ENCODE measurements at places on chromosomes 11 and 22.
A peak's percentile ranks its signal among the peaks of the same experiment; 100 is the strongest.

DNA sequence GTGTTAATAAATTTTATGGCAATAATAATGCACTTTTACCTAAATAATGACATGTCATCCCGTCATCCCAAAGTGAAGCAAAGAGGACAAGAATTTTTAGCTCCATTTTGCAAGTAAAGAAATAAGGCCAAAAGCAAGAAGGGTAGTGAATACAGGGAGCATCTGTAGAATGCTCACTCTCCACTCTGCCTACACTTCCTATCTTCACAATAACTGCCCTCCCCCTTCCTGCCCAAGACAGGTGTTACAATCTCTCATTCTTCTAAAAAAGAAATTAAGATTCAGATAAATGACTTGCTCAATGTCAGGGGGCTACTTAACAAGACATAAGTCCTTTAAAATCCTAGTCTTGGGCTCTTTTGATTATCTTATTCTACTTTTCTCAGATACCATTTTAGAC is 8.9 kb downstream of the RDX start:
- DNase-seq = no peak

DNA sequence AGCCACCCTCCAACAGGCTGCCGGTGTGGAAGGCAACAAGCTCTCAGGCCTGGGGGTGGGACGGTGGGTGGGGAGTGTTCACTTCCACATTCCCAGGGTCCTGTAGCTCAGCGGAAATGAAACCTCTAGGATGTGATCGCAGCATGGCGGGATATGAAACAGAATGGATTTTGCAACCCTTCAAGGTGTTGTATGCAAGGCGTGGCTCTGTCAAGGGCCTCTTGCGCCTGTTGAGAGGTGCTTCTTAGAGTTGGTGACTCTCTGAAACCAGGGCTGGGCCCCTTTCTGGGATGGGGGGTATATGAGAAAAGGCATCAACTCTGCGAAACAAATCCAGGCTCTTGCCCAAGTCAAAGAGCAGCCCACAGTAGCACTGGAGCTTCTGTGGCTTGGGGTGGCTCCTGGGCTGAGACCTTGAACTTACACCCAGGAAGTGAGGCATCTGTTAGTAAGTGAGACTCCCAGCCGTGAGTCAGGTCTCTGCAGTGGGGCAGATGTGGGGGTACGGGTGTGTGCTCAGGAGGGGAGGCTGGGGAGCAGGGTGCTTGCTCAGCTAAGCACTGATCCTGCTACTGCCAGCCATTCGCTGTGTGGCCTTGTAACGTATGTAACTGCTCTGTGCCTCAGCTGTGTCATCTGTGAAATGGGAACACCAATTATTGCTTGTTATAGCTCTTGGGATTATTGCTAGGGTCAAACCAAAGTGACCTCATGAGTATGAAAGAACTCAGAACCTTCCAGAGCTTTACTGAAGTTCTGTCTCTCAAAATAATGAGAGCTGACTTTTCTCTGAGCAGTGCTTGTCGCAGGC is 28.3 kb downstream of the NECTIN1 start:
- no peak for DNase-seq

DNA sequence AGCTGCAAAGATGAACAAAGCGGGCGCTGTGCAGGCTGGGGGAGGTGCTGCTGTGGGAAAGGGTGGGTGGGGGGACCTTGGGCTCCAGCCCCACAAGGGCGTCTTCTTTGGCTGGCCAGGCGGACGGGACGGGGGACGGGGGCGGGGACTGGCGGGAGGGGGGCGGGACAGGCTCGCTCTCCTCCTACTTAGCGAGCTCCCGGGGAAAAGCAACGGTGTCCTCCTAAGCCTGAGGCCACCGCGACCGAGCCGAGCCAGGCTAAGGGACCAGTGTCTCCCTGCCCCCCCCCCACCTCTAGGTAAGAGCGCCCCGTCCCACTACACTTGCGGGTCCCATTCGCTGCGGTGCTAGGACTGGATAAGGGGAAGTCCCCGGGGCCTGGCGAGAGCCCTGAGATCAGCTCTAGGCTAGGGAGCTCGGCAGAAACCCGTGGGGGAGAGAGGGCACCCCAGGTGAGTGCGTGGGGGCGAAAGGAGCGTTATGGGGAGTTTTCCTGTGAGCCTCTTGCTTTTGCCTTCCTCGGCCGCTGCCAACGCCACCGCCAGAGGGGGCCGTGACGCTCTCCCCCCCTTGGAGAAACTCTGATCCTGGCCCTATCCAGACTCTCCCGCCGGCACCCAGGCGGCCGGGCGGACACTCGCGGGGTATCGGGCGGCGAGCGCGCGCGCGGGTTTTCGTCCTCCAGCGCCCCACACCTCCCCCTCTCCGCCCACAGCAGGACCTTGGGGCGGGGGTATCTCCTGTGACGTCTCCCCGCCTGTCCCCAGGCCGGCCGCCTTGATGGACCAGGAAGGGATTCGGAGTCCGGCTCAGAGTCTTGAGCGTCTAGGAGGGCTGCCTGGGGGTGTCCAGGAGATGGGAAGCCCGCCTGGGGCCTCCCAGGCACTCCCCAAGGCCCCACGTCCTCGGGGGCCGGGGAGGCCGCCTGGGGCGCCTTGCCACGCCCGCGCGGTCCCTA is at the start of gene PHLDB1:
TSS of gene PHLDB1 (plus strand) at position 215 of the 959 bp plus-strand sequence. CDS start 6,222 bp downstream, outside the sequence.
- peak; percentile 80 for DNase-seq

GRCh38 chr11:12528487-12528886 is 145.7 kb upstream of the TEAD1 start:
- DNase-seq = no peak

- peak; percentile 13 for DNase-seq
Observed at GRCh38 chr11:1953489-1954266, 6.5 kb downstream of the MRPL23 start.

DNA sequence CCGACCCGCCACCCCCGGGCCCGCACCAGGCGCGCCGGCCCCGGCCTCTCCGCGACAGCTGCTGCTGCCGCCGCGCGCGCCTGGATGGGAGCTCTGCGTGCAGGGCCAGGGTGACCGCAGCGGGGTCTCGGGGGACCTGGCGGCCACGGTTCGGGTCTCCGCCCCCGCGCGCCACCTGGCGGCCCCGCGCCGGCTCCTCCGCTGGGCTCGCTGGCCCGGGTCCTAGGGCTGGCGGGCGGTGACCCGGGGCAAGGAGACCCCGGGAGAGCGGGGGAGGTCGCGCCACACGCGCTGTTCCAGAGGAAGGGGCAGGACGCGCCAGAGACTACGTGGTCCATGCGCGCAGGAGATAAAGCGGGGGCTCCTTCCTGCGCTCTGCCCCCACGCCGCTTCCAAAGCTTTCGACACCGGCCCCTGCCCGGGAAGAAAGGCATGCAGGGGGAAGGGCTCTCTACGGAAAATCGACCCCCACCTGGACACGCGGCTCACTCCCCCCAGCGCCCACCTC is 562 bp downstream of the SHANK2 start:
- no peak for DNase-seq

- no peak for DNase-seq
Observed at GRCh38 chr11:115244758-115245157, 259.5 kb downstream of the CADM1 start.

DNA sequence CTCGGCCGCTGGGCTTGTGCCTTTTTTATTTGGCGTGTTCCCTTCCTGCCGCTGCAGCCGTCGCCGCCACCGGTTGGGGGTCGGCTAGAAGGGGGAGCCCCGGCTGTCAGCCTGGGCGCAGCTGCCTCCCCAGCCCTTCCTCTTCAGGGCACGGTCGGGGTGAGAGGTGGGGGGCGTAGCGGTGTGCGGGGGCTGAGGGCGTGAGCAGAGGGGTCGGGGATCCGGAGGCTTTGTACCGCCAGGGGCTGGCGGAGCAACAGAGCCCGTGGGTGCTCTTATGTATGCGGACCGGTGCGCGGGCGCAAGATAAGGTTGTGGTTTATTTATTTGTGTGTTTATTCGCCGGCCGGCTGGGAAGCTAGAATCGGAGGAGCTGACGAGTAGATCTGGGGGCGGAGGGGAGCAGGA is 477 bp downstream of the ZBTB16 start:
- no peak for DNase-seq

DNA sequence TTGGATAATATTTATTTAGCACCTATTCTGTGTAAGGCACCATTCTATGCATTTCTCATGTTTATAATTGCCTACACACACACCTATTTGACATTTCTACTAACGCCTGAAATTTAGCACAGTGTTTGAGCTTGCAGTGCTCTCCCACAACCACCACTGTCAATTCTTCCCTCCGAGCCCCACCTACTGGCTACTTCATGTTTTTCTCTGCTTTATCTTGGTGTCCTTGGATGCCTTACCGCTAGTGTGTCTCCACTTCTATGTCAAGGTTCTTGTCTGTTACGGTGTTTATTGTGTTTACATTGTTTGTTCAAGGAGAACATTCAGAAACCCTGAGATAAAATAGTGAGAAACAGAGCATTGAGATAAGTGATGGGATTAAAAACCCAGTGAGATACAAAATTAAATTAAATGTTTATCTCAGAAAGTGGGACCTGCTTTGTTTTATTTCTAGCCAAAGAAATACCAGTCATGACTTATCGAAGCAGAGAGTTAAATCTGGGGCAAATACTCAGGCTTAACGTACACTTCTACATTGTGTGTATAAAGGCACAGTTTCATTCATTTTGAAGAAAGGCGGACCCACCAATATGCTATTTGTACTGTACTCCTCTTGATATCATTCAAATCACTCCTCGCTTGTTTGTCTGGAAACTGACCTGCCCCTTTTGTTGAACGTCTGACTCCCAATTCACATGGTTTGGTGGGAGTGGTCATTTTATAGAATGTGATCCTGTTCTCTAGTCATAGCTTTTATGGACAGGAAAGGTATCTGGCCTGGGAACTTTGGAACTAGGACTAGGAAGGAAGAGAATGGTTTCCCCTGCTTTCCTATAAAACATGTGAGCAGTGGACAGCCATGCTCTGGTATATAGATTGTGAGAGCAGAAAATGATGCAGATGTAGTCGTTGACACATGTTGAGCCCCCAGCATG is 39.2 kb upstream of the SLC36A4 start:
- no peak for DNase-seq

DNA sequence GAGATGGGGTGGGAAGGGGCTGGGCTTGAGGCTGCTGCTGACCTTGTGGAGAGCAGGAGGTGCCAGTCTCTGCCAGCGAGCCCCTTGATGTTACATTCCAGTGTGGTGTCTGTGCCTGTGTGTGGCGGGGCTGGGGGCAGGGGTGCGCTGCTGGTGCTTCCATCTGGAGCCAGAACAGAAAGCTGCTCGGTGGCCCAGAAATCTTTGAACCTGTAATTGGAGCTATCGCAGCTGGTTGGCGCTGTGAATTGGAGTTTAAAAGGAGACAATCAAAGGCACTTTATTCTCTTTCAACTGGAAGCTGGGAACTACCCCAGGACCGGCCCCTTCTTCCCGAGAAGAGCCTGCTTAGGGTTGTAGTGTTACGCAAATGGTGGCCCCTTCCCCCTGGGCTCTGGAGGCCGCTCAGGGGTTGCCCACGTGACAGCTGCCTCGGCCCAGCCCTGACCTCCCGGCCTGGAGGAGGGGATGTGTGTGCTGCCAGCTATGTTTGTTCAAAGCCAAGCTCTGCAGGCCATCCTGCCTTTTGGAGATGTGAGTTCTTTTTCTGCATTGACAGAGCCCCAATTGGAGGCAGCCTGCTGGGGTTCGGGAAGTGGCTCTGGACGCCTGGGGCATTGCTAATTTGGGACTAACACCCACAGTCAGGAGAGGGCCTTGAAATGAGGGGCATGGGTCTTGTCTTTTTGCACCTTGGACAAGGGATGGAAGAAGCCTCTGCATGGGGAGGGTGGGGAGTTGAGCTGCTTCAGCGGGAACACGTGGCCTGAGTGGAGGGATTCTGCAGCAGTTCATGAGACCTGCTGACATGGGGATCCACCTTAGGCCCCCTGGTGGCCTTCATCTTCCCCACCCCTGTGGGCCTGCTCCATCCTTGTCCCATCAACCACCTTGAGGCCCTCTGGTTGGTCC is 14.0 kb upstream of the ARSA start:
- no peak for DNase-seq

DNA sequence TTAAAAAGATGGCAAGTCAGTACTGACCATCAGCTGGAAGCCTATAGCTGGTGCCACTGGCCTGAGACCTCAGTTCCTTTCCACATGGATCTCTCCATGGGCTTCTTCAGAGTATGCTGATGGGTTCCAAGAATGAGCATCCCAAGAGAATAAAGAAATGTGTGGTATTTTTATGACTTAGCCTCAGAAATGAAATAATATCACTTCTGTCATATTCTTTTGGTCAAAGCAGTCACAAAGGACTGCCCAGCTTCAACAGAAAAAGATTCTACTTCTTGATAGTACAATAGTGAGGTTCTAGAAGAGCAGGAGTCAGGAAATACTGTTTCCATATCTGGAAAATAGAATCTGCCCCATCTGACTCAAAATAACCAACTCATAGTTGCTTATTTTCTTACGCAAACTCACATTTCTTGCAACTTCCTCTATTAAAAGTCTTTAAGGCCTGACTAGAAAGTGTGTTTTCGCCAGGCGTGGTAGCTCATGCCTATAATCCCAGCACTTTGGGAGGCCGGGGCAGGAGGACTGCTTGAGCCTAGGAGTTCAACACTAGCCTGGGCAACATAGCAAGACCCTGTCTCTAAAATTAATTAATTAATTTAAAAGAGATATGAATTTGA is 116.9 kb downstream of the SIK3 start:
- no peak for DNase-seq

- DNase-seq = no peak
Observed at GRCh38 chr11:67001332-67001731, 21.6 kb upstream of the SYT12 start.

All from CD4-positive, alpha-beta memory T cell (primary cell).